ENCODE measurements at places on chromosomes 2 and 18.

DNA sequence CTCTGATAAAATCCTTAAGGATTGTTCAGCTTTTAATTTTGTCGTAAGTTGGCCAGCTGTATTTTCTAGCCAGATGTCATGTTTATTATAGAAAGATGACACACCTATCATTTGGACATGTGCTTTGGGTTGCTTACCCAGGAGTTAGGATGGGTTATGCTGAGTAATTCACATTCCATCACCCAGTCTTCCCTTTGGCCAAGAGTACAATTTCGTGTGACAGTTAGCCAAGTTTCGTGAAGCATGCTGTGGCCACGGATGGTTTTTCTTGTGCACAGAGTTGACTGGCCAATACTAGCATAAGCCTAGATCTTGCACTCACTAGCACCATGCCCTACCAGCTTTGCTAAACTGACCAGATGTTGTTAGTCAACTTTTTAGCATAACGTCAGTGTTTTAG, 5.8 kb downstream of the MAPRE3 start:
- no peak for DNase-seq

DNA sequence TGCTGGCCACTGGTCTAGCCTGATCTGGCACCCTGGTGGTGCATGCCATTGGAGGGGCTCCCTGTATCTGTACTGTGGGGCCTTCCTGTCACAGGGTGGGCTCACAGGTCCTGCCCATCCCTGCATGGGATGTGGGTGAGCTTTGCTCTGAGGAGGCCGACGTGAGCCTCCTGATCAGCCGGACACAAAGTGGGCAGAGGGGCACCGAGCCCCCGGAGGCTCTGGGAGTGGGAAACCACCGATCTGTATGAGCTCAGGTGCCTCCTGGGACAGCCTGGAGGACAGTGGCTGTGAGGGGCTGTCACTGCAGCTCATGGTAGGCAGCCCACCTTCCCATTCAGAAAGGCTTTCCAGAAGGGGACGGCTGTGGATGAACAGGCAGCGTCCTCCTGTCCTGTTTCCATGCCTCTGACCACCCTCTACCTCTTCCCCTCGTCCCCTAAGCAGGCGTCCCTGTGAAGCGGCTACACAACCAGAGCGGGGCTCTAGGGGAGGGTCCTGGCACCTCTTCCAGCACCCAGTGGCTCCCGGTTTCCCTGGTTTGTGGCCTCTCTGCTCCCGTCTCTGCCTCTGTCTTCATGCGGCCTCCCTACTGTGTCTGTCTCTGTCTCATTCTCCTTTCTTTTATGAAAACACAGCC, 112.5 kb upstream of the OTOS start:
- no peak for DNase-seq

DNA sequence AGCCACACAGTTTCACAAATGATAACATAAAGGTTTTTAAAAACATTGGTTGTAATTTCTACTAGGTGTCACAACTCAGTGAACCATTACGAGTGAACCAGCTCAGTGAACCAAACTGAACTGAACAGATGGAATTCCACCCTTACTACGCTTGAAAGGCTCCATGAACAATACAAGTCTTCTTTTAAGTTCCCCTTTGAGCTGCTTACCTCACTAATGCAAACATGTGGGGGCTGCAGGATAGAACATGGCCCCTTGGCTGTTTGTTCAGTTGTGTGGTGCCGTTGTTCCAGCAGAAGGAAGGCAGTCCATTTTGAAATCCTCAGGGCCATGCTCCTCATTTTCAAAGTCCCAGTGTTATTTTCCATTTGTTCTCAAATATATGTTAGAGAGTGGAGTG, 30.7 kb upstream of the KLHL14 start:
- DNase-seq: no peak

GRCh38 chr18:45962461-45962860, 4.7 kb downstream of the EPG5 start:
- DNase-seq: no peak

GRCh38 chr2:14941151-14941631, 308.7 kb downstream of the LRATD1 start:
- no peak for DNase-seq

DNA sequence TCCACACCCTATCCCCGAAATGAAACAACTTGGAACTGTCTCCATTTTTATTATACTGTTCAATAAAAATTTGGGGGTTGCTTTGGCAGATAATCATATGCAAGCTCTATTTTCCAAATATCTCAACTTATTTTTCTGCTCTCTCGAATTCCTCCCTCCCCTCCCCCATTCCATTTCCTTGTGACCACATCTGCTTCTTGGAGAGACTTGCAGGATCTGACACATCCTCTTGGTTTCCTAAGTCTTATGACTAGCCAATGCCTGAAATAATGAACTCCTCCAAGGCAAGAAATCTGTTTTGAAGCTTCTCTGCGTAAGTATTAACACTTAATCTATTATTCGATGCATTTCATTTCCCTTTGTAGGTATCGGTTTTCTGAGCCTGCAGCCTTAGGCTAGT, 16.1 kb downstream of the TGIF1 start:
- DNase-seq: no peak

Data from NCI-H345 (cell line).